ENCODE measurements at places on chromosomes 1 and 21.

DNA sequence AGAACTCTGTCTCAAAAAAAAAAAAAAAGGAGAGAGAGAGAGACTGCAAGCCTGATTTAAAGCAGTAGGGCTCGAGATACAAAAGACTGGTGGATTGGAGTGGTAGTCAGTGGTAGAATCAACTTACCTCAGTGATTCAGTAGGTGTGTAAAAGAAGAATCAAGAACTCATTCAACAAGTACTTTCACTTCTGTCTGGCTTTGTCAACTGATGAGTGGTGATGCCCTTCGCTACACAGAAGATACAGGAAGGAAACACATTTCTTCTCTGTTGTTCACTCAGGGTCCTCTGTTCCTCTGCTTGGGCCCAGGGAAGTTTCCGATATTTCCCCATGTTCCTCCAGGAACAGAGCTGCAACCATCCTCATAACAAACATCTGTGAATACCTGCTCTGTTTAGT lies 68.6 kb upstream of the COG2 start:
- no peak for DNase-seq

GRCh38 chr1:2466270-2466665 lies 9.8 kb upstream of the PLCH2 start:
- no peak for DNase-seq

- no peak for DNase-seq
Measured at GRCh38 chr1:1915911-1916840, 1.1 kb downstream of the CALML6 start.

- no peak for DNase-seq
Measured at GRCh38 chr1:230048322-230048721, 18.7 kb upstream of the GALNT2 start.

DNA sequence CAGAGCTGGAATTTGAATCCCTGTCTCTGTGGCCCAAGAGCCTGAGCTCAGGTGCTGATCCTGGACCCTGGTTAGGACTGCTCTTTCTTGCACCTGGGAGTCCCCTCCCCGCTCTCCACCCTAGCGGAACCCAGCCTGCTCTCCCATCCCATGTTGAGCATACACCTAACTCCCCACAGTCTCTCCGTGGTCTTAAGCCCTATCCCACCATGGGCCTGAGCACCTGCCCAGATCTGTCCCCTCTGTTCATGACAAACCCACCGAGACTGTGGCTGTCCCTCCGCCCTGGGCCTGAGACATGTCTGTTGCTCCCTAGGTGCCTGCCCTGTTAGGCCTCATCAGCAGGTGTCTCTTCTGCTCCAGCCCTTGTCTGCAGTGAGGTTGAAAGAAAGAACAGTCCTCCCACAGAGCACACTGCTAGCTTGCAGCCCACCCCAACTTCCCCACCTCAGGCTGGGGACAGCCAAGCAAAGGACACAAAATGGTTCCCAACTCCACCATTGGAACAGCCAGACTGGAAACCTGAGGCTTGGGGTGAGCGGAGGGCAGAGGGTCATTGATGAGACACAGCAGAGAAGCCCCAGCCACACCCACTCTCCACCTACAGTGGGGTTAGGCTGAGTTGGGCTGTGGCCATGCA lies 118.5 kb downstream of the MATN1 start:
- DNase-seq, result no peak

- no peak for DNase-seq
Measured at GRCh38 chr1:154881820-154882535, 11.9 kb upstream of the KCNN3 start.

GRCh38 chr1:236321101-236321500 lies 39.3 kb upstream of the ERO1B start:
- DNase-seq, result no peak

DNA sequence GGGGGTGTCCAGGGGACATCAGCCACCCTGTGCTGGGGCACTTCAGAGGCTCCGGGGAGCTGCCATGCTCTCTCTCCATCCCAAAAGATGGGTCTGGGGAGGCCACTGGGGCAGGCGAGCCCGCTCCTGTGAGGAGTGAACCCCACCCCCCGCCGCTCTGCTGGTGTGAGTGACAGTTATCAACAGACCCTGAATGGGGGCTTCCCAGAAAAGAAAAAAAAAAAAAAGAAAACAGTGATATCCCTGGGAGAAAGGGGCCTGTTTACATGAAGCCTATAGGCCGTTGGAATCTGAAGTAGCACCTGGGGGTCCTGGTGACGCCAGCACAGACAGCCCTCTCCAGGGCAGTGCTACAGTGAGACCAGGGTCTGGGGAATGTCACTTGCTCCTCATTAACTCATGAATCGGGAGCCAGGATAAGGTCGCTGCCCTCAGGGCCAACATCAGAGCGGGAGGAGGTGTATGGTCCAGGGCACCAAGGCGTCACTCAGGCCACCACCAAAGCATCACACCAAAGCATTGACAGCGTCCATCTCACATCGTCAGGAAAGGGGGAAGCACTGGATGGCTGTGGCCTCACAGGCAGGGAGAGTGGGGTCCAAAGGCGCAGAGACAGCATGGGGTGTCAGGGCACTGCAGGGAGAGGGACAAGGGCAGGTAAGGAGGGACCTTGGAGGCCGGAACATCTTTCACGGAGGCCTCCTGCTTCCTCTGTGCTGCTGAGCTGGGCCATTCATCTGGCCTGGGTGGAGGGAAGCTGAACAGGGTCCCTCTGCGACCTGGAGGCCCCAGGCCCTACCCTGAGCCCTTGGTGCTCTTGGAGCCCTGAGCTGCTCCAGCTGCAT lies 8.4 kb upstream of the NPHP4 start:
- DNase-seq, result no peak

DNA sequence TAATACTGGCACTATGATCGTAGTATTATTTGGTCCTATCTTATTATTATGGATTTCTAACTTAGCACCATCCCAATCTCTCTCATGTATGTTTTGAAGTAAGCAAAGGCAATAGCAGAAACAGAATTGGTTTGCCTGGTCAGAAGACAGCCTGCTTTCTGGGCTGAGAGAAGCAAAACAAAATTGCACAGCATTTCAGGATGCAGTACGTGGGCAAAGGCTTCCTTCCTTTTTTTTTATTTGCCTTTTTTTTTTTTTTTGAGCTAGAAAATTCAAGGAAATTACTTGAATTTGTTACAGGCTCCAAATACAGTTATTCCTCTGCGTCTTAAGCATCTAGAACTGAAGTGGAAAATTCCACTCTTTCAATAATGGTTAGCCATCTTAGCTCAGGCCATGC lies 8.8 kb downstream of the CDA start:
- no peak for DNase-seq

- no peak for DNase-seq
Measured at GRCh38 chr1:235331401-235331800, 3.0 kb downstream of the GGPS1 start.

DNA sequence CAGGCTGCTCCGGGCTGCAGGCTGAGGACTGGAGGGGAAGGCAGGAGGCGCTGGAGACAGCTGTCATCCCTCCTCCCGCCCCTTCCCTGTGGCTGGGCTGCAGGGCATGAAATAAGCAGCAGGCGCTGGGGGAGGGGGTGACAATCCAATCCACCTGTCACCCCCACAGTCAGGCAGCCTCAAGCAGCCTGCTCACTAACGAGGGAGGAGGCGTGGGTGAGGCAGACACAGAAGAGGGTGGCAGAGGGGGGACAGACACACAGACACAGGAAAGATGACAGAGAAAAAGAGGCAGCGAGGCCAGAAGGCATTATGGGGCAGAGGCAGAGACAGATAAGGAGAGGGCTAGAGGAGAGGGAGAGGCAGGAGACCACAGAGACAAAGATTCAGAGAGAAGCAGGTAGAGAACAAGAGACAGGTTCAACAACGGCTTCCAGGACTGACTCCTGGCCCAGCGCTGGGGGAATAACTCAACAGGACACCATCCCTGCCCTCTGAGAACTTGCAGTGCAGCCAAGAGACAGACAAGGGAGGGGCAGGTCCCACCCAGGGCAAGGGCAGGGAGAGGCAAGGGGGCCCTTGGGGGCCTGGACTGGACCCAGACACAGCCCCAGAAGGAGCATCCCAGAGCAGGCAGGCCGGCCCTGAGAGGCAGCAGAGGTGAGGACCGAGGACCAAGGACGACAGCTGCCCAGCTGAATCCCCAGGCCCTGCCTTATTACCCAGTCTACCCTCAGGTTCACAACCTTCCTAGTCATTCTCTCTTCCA lies 11.2 kb downstream of the MEF2D start:
- DNase-seq, result peak; percentile 38

DNA sequence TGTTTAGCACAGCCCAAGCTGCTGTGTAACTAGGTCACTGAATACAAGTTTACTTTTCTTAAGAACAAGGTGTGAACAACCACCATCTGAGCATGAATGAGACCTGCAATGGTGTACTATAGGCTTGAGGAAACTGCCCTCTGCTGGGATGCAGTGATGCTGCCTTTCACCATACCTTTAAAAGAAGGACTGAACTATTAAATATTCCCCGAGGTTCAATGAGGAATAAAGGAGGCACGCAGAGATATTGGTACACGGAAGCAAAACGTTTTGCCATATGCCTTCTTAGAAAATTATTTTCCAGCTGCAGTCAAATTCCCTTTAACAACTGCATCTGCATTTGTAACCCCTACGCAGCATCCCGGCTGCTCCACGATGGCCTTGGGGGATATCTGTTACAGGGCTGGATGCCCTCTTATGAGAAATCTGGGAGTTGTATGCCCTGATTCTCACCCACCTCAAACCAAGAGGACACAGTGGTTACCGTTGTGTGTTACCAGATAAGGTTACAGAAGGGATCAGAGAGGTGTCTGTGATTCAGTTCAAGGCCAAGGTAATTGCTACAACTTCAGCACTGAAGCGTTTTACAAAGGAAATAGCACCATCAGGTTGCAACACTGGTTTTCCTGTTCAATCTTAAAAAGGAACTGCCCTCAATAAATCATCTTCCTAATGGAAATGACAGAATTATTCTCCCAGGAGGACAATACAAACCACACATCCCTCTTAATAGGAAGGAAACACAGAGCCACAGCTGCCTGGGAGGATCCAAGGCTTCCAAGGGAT lies 470.5 kb downstream of the LTN1 start:
- no peak for DNase-seq

GRCh38 chr1:14677292-14677971 lies 78.9 kb downstream of the KAZN start:
- no peak for DNase-seq

DNA sequence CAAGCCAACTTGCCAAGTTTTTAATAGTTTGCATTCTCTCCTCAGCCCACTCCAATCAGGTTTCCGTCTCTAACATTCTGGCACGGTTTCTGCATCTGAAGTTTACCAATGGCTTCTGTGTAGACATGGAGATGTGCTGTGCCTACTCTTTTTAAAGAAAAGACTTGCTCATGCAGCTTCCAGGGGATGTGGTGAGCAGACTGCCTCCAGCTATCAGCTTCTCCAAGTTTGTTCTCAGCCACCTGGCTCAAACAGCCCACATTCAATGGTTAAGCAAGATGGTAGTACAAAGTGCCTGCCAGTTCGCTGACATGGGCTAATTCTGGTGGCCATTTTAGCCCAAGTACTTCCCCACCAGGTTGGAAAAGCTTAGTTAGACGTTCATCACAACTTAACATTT lies 465.3 kb downstream of the NEGR1 start:
- DNase-seq, result no peak

DNA sequence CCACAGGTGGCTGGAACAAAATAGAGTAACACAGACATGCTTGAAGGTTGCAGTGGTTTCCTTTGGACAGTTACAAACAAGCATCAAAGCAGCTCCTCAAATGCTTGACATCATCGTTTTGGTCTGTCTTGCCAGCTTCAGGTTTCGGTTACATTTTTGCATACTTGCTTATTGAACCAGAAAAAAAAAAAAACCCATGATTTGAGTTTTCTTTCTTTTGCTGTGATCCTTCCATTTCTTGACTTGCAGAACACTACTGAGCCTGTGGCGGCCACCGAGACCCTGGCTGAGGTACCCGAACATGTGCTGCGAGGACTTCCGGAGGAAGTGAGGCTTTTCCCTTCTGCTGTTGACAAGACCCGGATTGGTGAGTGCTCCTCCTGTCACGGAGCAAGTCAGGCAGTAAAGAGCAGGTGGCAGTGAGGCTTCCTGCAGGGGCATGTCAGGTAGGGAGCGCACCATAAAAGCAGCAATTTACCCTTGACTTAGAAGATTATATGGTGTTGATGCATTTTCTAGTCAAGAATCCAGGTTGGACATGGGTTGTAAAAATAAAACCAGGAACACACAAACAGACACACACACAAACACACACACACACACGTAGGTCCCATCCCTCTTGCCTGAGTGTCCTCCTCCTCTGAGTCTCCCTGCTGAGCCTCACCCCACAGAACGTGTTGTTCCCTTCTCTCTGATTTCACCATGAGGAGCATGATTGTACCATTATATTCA lies 30.9 kb downstream of the PRDM2 start:
- peak; percentile 70 for DNase-seq

DNA sequence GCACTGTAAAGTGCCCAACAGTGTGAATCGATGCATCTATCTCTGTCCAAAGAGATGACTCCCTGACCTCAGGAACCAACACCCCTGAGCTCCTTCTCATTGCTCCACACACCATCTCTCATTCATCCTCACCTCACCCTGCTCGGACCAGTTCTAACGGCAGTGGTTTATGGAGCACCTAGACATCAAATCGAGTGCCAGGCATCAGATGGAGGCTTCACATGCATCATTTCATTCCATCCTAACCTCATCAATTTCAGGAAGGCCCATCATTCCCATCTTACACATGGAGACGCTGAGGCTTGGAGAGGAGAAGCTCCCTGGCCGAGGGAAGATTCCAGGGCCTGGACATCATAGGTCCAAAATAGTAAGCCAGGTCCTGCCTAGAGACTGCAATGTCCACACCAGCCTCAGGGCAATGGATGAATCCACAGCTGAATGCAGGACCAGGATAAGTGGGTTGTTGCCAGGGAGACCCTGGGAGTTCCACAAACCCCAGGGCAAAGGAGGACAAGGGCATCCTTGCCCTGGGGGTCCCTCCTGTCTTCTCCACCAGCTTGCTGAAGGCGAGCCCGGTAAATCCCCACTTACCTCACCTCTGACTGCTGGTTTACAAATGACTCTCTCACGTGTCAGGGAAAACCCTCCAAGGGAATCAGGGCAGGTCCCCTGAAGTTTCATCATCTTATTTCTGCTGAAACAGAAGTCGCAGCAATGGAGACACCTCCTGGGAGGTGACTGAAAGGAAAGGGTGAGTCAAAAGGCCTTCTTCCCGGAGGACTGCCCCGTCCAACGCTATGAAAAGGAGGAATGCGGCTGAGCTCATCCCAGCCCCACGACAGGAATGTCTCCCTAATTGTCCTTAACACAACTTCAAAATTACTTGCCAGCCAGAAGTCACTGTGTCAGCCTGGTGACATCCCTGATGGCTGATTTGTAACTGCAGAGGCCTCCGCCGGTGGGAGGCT lies 9.0 kb upstream of the IFFO2 start:
- peak; percentile 32 for DNase-seq
